ENCODE measurements at places on chromosomes 5 and 9. TPM values are rescaled to one million over a fixed set of nuclear protein-coding genes. Genes with fewer than 3 reads are reported as not detected.

The SLF1 gene
- total RNA-seq, result 27.8 TPM

The SHISAL2B gene
- total RNA-seq, result not detected

DNA sequence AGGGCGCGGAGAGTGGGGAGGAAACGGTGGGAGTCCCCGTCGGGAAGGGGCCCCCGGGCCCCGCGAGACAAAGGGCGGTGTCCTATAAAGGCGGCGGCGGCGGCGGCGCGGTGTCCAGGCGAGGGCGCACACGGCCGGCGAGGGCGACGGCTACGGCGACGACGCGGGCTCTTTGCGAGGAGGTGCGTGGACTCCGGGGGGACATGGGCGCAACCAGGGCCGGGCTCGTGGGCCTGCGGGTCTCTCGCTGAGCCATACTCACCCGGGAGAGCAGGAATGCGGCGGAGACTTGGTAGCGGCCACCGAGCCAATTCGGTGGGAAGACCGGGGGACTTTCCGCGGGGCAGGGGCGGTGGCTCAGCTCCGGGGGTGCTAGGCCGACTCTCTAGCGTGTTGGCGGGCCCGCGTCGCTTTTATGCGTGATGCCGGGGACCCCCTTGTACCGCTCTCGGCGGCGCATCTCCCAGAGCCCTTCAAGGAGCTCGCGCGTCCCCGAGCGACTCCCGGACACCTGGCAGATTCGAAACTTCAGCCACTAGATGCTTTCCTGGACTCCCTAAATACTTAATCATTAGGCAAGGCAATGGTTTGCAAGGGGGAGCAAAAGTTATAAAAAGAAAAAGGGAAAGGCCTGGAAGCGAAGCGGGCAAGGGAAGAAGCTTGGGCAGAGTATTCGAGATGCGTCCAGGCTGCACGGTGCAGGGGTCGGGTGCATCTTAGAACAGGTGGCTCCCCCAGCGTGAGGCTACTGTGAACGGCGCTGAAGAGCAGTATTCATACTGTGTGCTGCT, 5.9 kb upstream of the TAL2 start:
- H3K4me1 ChIP-seq, result no peaks in the 10 kb centered on the region
- H3K27ac ChIP-seq, result no peak overlapping the region
- H3K4me3 ChIP-seq, result peak overlapping the region; percentile 67
- no peaks in the 10 kb centered on the region for H3K27me3 ChIP-seq
- DNase-seq, result no peak

DNA sequence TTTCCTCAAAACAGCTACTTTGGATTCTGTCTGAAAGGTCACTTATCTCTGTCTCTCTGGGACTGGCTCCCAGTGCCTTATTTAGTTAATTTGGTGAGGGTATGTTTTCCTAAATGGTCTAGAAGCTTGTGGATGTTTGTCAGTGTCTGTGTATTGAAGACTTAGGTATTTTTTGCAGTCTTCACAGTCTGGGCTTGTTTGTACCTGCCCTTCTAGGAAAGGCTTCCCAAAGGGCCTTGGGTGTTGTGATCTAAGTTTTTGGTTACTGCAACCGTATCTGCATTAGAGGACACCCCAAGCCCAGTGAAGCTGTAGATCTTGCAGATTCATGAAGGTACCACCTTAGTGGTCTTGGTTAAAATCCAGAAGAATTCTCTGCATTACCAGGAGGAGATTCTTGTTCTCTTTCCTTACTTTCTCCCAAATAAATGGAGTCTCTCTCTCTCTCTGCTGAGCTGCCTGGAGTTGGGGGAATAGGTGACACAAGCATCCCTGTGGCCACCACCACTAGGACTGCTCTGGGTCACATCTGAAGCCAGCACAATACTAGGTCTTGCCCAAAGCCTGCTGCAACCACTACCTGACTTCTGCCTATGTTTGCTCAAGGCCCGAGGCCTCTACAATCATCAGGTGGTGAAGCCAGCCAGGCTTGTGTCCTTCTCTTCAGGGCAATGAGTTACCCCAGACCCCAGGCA, 17.8 kb upstream of the CCNB1 start:
- H3K36me3 ChIP-seq, result no peaks in the 10 kb centered on the region
- H3K27ac ChIP-seq, result no peak overlapping the region
- H3K4me1 ChIP-seq, result no peaks in the 10 kb centered on the region
- H3K27me3 ChIP-seq, result no peaks in the 10 kb centered on the region
- no peak for DNase-seq

- H3K4me3 ChIP-seq, result no peak overlapping the region
- no peak for DNase-seq
- H3K27me3 ChIP-seq, result no peaks in the 10 kb centered on the region
- no peaks in the 10 kb centered on the region for H3K4me1 ChIP-seq
- H3K36me3 ChIP-seq, result no peaks in the 10 kb centered on the region
- H3K27ac ChIP-seq, result no peak overlapping the region
Measured at GRCh38 chr5:155540000-155540595, 526.5 kb downstream of the KIF4B start.

GRCh38 chr9:130989891-130990290, 19.1 kb upstream of the LAMC3 start:
- H3K36me3 ChIP-seq, result no peaks in the 10 kb centered on the region
- no peaks in the 10 kb centered on the region for H3K27me3 ChIP-seq
- no peak overlapping the region for H3K27ac ChIP-seq
- no peak overlapping the region for H3K4me3 ChIP-seq
- no peak for DNase-seq

- no peak overlapping the region for H3K4me3 ChIP-seq
- no peaks in the 10 kb centered on the region for H3K27me3 ChIP-seq
- DNase-seq, result no peak
- peaks cover 27% of the 10 kb centered on the region for H3K4me1 ChIP-seq
- H3K27ac ChIP-seq, result no peak overlapping the region
- H3K36me3 ChIP-seq, result no peaks in the 10 kb centered on the region
Measured at GRCh38 chr9:136995362-136995761, 1.0 kb downstream of the CLIC3 start.

The ACOT12 gene
- total RNA-seq, result not detected

- DNase-seq, result peak; percentile 98
- H3K36me3 ChIP-seq, result peaks cover 9% of the 10 kb centered on the region
- no peak overlapping the region for H3K4me3 ChIP-seq
- no peaks in the 10 kb centered on the region for H3K27me3 ChIP-seq
- peak overlapping the region; percentile 99 for H3K27ac ChIP-seq
- peaks cover 52% of the 10 kb centered on the region for H3K4me1 ChIP-seq
Measured at GRCh38 chr5:132389585-132390286, 20.2 kb downstream of the SLC22A5 start.

The TMEM267 gene
- total RNA-seq, result 16.1 TPM

The EFNA5 gene
- total RNA-seq, result 5.1 TPM

- H3K27me3 ChIP-seq, result no peaks in the 10 kb centered on the region
- H3K36me3 ChIP-seq, result no peaks in the 10 kb centered on the region
- no peak overlapping the region for H3K27ac ChIP-seq
- DNase-seq, result no peak
- no peak overlapping the region for H3K4me3 ChIP-seq
Measured at GRCh38 chr5:59542851-59543820, 350.4 kb downstream of the PDE4D start.

The PDLIM4 gene
- 26.5 TPM for total RNA-seq

DNA sequence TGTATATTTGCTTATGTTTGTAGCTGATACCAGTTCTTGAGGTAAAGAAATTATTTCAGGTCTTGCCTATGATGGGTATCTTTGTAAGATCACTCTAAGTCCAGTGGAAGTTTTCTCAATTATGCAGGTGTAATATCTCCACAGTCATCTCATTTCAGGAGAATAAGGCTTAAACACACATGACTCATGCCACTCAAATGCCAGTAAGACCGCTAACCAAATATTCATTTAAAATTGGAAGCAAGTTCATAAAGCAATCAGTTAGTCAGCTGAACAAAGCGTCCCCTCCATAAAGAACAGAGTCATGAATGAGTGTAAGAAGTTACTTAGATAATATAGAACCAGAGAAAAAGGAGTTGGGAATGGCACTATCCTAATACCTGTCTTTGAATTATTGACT, 248.7 kb downstream of the LURAP1L start:
- peak; percentile 89 for DNase-seq
- H3K36me3 ChIP-seq, result no peaks in the 10 kb centered on the region
- H3K27me3 ChIP-seq, result no peaks in the 10 kb centered on the region
- H3K27ac ChIP-seq, result peak overlapping the region; percentile 39
- H3K4me1 ChIP-seq, result peaks cover 18% of the 10 kb centered on the region
